ENCODE measurements at places on chromosomes 16 and 17. TPM values are rescaled to one million over a fixed set of nuclear protein-coding genes. Genes with fewer than 3 reads are reported as not detected.

DNA sequence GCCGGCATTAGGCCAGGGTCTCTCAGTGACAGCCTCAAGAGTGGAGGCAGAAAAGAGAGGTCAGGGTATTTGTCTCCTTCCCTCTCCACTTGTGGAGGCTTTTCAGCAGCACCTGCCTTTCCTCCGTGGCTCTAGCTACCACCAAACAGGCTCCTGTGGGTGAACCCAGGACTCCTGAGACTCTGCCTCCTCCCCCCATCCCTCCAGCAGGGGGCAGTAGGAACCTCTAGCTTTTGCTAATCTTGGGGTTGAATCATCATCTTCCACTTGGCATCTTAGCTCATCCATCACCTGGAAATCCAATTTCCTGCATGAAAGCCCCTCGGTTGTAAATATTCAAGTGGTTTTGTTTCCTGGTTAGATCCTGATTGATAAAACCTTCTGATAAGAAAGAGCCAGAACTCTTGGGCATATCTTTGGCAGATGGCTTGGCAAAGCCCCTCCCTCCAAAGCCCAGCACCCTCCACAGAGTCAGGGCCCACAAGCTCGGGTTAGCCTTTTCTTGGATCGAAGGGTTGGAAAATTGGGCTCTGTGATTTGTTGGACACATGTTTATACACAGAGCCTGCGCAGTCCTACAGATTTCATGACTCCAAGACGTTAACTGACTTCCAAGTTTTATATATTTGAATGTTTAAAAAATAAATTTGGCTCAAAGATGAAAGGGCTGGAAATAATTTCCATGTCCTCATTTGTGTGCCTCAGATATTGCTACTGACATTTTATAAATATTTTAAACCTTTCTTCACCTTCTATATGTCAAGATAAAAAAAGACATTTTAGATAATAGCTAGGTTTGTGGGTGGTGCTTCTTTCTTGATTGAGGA lies 322.1 kb downstream of the MAP2K4 start:
- no peaks in the 10 kb centered on the region for H3K27me3 ChIP-seq
- H3K4me3 ChIP-seq: no peak overlapping the region
- peak; percentile 32 for DNase-seq
- H3K36me3 ChIP-seq: no peaks in the 10 kb centered on the region

GRCh38 chr16:57648581-57649442 lies 19.3 kb upstream of the ADGRG3 start:
- H3K4me1 ChIP-seq: peaks cover 19% of the 10 kb centered on the region
- H3K27ac ChIP-seq: peak overlapping the region; percentile 33
- no peaks in the 10 kb centered on the region for H3K36me3 ChIP-seq
- H3K27me3 ChIP-seq: no peaks in the 10 kb centered on the region
- no peak overlapping the region for H3K4me3 ChIP-seq

Gene DPEP3
- total RNA-seq: not detected

DNA sequence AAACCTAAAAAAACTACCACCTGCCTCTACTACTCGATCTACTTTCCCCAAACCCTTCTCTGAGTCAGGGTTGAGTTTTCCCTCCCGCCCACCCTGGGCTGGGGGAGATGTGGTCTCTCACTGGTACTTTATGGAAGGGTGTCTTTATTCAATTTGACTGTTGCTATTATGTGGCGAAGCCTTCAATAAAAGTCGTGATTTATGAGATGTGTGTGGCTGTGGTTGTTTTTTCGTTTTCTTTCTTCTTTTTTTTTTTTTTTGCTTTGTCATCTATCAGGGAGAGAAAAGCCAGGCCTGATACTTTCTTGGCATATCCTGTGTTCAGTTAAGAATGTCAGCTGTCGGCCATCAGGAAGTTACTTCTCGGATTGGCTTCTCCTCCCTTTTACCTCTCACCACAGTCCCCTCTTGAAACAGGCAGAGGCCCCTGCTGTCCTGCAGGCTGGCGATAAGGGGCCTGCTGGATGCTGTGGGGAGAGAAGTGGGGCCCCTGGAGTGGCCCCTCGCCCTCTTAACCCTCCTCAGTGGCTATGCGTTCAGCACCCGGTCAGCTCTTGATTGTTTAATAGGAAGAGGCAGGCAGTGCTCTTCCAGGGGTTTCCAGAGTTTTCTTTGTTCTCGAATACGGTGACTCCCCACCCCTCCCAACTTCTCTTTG lies 123.0 kb downstream of the MSI2 start:
- peak; percentile 60 for DNase-seq
- no peaks in the 10 kb centered on the region for H3K27me3 ChIP-seq
- H3K4me1 ChIP-seq: peaks cover 12% of the 10 kb centered on the region
- no peak overlapping the region for H3K4me3 ChIP-seq
- H3K27ac ChIP-seq: no peak overlapping the region

Gene TPSG1
- total RNA-seq: not detected

Gene CCDC200
- total RNA-seq: not detected

- DNase-seq: peak; percentile 57
- H3K4me3 ChIP-seq: peak overlapping the region; percentile 98
- H3K27ac ChIP-seq: peak overlapping the region; percentile 83
- peaks cover 28% of the 10 kb centered on the region for H3K4me1 ChIP-seq
- peaks cover 45% of the 10 kb centered on the region for H3K36me3 ChIP-seq
Measured at GRCh38 chr17:75776386-75777295, 8.0 kb upstream of the UNK start.

GRCh38 chr17:313911-314613 lies 38.5 kb downstream of the RPH3AL start:
- no peak overlapping the region for H3K4me3 ChIP-seq
- H3K36me3 ChIP-seq: peaks cover 1% of the 10 kb centered on the region
- H3K27ac ChIP-seq: no peak overlapping the region
- H3K4me1 ChIP-seq: no peaks in the 10 kb centered on the region
- no peak for DNase-seq

Gene TMEM114
- not detected for total RNA-seq

DNA sequence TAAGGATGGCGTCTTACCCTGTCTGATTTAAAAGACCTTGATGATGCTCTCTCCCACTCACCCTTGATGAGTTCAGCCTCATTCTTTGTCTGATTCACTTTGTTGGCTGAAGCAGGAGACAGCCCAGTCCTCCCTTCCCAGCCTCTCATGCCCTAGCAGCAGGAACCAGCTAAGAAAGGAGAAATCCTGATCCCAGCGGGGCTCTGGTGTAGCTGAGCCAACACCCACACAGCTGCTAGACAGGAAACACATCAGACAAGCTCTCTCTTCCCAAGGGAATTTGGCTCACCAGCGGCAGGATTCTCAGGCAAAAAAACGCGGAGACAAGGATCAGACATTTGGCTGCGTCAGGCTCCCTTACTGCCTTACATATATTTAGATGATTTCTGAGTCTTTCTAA lies 211.5 kb downstream of the CDH11 start:
- no peaks in the 10 kb centered on the region for H3K27me3 ChIP-seq
- H3K27ac ChIP-seq: no peak overlapping the region
- no peak overlapping the region for H3K4me3 ChIP-seq
- DNase-seq: no peak
- H3K36me3 ChIP-seq: no peaks in the 10 kb centered on the region
- no peaks in the 10 kb centered on the region for H3K4me1 ChIP-seq

Gene FOXL1
- total RNA-seq: not detected

GRCh38 chr16:58201163-58201562 lies 3.3 kb upstream of the CSNK2A2 start:
- peaks cover 8% of the 10 kb centered on the region for H3K36me3 ChIP-seq
- H3K27ac ChIP-seq: no peak overlapping the region
- no peak for DNase-seq
- H3K27me3 ChIP-seq: peaks cover 9% of the 10 kb centered on the region

- DNase-seq: peak; percentile 74
- no peaks in the 10 kb centered on the region for H3K27me3 ChIP-seq
- H3K4me3 ChIP-seq: no peak overlapping the region
- no peaks in the 10 kb centered on the region for H3K36me3 ChIP-seq
- H3K27ac ChIP-seq: no peak overlapping the region
Measured at GRCh38 chr16:8655184-8655717, 19.2 kb upstream of the ABAT start.

DNA sequence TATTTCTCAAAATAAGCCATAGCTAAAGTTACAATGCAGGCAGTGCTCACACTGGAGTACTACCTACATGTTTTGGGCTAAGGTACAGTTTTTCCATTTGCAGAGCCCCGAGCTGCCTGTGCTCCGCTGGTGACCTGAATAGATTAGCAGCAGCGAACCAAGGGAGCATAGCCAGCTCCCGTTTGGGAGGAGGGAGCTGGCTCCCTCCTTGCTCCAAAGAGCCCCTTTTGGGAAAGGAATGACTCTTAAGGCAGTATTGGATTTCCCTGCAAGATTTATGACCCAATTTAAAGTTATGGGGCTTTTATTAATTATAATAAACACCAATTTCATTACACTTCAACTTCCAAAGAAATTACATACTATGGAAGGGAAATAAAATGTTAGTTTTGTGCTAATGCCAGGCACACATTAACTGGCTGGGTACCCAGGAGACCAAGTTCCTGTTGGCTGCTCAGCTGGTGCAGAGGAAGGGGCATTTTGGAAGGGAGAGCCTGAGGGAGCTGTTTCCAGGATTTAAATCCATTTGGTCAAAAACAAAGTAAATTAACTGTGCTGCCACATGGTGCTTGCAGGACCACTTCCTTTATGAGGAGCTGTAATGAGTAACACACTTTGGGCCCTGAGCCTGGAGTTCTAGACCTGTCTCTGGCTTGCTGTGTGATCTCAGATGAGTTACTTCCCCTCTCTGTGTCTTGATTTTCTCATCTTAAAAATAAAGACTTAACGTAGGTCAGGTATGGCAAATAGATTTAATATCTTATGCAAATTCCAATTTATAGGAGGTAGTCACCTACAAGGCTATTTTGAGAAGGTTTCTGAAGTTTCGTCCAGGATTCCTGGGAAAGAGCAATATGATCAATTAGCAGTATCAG lies 362.1 kb upstream of the CCL2 start:
- H3K4me3 ChIP-seq: no peak overlapping the region
- H3K27ac ChIP-seq: no peak overlapping the region
- DNase-seq: no peak
- H3K36me3 ChIP-seq: no peaks in the 10 kb centered on the region
- peaks cover 4% of the 10 kb centered on the region for H3K27me3 ChIP-seq
- H3K4me1 ChIP-seq: no peaks in the 10 kb centered on the region

- peak; percentile 95 for DNase-seq
- H3K4me3 ChIP-seq: peak overlapping the region; percentile 78
- H3K27me3 ChIP-seq: peaks cover 3% of the 10 kb centered on the region
- peak overlapping the region; percentile 95 for H3K27ac ChIP-seq
- peaks cover 48% of the 10 kb centered on the region for H3K4me1 ChIP-seq
Measured at GRCh38 chr17:41666708-41667279, 21.9 kb upstream of the EIF1 start.

Gene SLC13A2
- total RNA-seq: not detected

GRCh38 chr16:78170494-78170933 lies 71.1 kb downstream of the WWOX start:
- H3K4me1 ChIP-seq: no peaks in the 10 kb centered on the region
- peaks cover 23% of the 10 kb centered on the region for H3K36me3 ChIP-seq
- no peak overlapping the region for H3K4me3 ChIP-seq

Gene CD300E
- total RNA-seq: not detected

GRCh38 chr16:53159781-53160436 lies 105.1 kb downstream of the CHD9 start:
- peaks cover 14% of the 10 kb centered on the region for H3K36me3 ChIP-seq
- no peaks in the 10 kb centered on the region for H3K27me3 ChIP-seq
- no peak for DNase-seq
- no peak overlapping the region for H3K4me3 ChIP-seq
- peaks cover under 1% of the 10 kb centered on the region for H3K4me1 ChIP-seq

Gene PLK1
- total RNA-seq: 91.4 TPM

DNA sequence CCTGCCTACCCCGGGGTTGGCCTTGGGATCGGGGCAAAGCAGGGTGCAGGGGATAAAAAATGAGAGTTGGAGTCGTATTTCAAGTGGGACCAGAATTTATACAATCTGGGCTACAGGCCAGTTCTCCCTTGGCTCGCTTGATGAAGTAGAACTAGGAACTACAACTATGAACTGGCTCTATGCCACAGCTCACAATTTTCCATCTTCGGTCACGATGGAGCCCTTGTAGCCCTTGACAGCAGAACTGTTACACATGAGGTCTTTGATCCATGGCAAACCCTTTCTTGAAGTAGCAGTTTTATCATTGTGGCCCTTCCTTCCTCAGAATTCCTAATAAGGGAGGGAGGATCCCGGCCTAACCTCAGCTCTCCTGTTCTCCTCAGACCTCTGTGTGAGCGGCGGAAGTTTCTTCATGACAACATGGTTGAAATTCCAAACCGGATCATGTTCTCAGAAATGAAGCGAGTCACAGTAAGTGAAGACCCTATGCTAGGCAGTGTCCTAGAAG lies 17.1 kb downstream of the LIG3 start:
- H3K27me3 ChIP-seq: no peaks in the 10 kb centered on the region
- no peak for DNase-seq
- no peak overlapping the region for H3K27ac ChIP-seq
- H3K4me3 ChIP-seq: no peak overlapping the region
- H3K36me3 ChIP-seq: peaks cover 40% of the 10 kb centered on the region

GRCh38 chr17:1179112-1179817 lies 516 bp downstream of the ABR start:
- H3K27ac ChIP-seq: no peak overlapping the region
- H3K4me1 ChIP-seq: peaks cover 10% of the 10 kb centered on the region
- no peaks in the 10 kb centered on the region for H3K36me3 ChIP-seq
- H3K27me3 ChIP-seq: peaks cover 4% of the 10 kb centered on the region

GRCh38 chr17:48213797-48214196 lies 106.2 kb downstream of the SNX11 start:
- peaks cover 9% of the 10 kb centered on the region for H3K36me3 ChIP-seq
- no peak for DNase-seq
- H3K4me1 ChIP-seq: no peaks in the 10 kb centered on the region
- no peak overlapping the region for H3K4me3 ChIP-seq
- H3K27me3 ChIP-seq: no peaks in the 10 kb centered on the region
- no peak overlapping the region for H3K27ac ChIP-seq

GRCh38 chr16:2035431-2036199 lies 8.9 kb downstream of the NHERF2 start:
- no peaks in the 10 kb centered on the region for H3K27me3 ChIP-seq
- H3K4me3 ChIP-seq: no peak overlapping the region
- H3K27ac ChIP-seq: no peak overlapping the region
- H3K4me1 ChIP-seq: no peaks in the 10 kb centered on the region

Gene WFIKKN1
- total RNA-seq: 1.1 TPM

DNA sequence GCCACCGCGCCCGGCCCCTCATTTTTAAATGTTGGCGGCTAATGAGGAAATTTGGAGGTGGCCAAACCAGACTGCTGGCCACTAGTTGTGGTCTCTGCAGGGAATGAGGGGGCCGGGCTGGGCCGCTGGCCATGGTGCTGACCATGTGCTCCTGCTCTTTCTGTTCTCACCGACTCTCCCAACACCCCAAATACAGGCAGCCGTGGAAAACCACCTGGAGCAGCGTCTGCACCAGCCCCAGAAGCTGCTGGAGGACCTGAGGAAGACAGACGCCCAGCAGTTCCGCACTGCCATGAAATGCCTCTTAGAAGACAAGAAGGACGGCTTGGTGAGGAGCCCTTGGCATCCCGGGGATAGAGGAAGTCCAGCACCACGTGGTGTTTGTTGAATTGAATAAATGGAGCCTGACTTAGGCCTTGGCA lies 21.3 kb downstream of the OTOA start:
- no peak for DNase-seq
- H3K4me1 ChIP-seq: no peaks in the 10 kb centered on the region
- H3K4me3 ChIP-seq: no peak overlapping the region
- H3K27ac ChIP-seq: no peak overlapping the region
- peaks cover 3% of the 10 kb centered on the region for H3K27me3 ChIP-seq

Gene HSD17B2
- total RNA-seq: not detected

GRCh38 chr17:74647871-74648672 lies 24.5 kb upstream of the CD300E start:
- no peaks in the 10 kb centered on the region for H3K36me3 ChIP-seq
- H3K4me1 ChIP-seq: no peaks in the 10 kb centered on the region
- no peak overlapping the region for H3K27ac ChIP-seq
- H3K4me3 ChIP-seq: no peak overlapping the region
- peaks cover 18% of the 10 kb centered on the region for H3K27me3 ChIP-seq

Gene PITPNM3
- total RNA-seq: 0.72 TPM

GRCh38 chr17:36611345-36612072 lies 10.1 kb downstream of the MRM1 start:
- H3K4me3 ChIP-seq: no peak overlapping the region
- H3K36me3 ChIP-seq: peaks cover 12% of the 10 kb centered on the region
- no peak for DNase-seq
- H3K27ac ChIP-seq: no peak overlapping the region
- no peaks in the 10 kb centered on the region for H3K27me3 ChIP-seq
